A549 treated with dexamethasone at 1 μM for 4 hours (cell line): ENCODE measurements at places on chromosomes 1 and 21. TPM values are rescaled to one million over a fixed set of nuclear protein-coding genes. Genes with fewer than 3 reads are reported as not detected.

The TEDDM1 gene
- total RNA-seq, result not detected in 5 replicates

The BGLAP gene
- 0.23 to 0.47 TPM (median 0.29 TPM) in 3 of 5 replicates, not detected in the others for total RNA-seq

The YY1AP1 gene
- 43.9 to 48.2 TPM (median 47.6 TPM) in 5 replicates for total RNA-seq

The STX12 gene
- 7.8 to 11.8 TPM (median 9.6 TPM) in 5 replicates for total RNA-seq
